AG04449 (cell line): ENCODE measurements at places on chromosomes 6 and 20.

DNA sequence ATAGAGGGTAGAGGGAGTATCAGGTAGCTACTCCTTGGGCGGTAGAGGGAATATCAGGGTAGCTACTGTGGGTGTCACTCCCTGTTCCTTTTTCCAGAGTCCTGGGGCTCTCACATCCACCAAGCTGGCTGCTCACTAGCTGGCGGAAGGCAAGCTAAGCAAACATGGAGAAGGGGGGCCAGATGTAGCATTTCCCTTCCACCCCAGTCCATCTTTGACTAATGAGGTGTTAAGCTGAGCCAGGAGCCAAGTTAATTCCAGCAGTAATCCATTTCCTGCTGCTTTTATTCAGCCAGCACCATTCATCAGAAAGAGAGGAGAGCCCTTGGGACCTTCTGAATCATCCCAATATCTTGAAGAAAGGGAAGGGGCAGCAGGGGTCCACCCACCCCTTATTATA lies 330.0 kb downstream of the ZFAND3 start:
- DNase-seq = no peak

DNA sequence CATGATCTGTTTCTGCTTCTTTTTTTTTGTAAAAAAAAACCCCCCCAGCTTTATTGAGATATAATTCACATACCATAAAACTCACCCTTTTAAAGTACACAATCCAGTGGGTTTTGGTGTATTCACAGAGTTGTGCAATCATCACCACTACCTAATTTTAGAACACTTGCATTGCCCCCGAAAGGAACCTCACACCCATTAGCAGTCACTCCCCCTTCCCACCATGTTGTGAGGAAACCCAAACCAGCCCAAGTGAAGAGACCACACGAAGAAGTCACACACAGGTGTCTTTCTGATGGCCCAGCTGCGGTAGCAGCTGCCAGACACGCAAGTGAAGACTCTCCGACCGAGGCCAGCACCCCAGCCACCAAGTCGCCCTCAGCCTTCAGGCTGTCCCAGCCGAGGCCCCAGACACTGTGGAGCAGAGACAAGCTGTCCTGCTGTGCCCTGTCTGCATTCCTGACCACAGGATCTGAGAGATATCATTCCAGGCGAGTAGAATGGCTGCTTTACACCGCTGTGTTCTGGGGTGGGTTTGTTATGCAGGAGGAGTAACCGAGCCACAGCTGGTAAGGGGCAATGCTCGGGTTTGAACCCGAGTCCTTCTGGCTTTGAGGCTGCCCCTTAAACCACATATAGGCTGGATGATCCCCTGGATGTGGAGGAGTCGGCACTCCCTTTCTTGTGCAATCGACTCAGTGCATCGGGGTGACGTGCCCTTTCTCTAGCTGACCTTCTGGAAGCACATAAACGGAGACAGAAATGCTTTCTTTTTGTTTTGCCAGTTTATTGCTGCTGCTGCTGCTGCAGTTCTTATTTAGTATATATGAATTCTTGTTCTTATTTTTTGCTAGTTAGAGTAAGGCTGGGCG lies 59.1 kb upstream of the PTPN1 start:
- no peak for DNase-seq

- no peak for DNase-seq
Observed at GRCh38 chr6:21824431-21825177, 231.1 kb downstream of the SOX4 start.

DNA sequence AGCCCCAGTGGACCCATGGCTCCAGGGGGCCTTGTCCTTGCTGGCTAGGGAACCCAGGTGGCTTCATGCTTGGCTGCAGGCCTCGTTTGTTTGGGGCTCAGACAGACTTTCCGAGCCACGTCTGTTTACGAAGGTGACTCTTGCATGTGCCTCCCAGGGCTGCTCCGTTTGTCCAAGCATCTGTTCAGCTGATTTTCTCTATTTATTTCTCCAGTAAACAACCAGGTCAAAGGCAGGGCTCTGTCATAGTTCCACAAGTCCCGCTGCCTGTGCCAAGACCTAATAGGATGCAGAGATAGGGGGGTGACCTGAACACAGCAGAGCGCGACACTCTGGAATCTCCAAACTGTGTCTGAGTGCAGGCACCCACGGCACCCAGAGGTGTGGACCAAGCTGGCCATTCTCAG lies 12.8 kb upstream of the SPO11 start:
- DNase-seq = no peak

- DNase-seq = no peak
Observed at GRCh38 chr6:45870531-45870930, 145.1 kb downstream of the CLIC5 start.

DNA sequence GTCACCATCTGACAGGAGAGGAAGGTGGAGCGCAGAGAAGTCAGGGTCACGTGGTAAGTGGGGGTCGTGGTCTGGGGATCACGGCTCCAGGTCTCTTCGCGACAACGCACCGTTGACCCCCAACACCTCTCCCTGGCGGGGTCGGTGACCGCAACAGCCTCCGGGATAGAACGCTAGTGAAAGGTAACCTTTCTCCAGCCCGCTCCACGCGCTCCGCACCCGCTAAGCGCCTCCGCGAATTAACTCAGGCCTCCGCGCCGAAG lies 600 bp upstream of the SYNJ2 start:
- no peak for DNase-seq

- DNase-seq = no peak
Observed at GRCh38 chr20:23260181-23260840, 90.3 kb upstream of the NXT1 start.
